ENCODE measurements at places on chromosomes 11 and 22.

- DNase-seq: no peak
Observed at GRCh38 chr11:3108183-3108721, 51.0 kb upstream of the CARS1 start.

- no peak for DNase-seq
Observed at GRCh38 chr22:39528080-39528661, 4.4 kb downstream of the RPS19BP1 start.

GRCh38 chr11:134657631-134658030 lies 245.6 kb upstream of the B3GAT1 start:
- no peak for DNase-seq

- DNase-seq: no peak
Observed at GRCh38 chr11:75339685-75340409, 11.6 kb downstream of the ARRB1 start.

DNA sequence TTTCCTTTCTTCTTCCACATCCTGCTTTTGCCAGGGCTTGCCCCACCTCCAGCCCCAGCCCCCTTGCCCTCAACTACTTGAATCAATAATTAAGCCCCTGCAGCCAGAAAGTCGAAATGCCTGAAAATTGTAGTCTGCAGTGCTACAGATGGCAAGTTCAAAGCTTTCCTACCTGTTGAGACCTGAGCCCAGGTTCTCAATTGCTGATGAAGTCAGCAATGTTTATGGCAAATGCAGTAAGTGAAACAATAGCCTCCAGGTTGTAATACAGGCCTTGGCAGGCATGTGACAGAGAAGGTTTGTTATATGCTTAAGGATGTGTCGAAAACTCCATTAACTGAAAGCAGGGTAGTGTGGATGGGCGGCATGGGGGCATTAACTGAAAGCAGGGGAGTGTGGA lies 181.1 kb upstream of the SESN3 start:
- DNase-seq: no peak

DNA sequence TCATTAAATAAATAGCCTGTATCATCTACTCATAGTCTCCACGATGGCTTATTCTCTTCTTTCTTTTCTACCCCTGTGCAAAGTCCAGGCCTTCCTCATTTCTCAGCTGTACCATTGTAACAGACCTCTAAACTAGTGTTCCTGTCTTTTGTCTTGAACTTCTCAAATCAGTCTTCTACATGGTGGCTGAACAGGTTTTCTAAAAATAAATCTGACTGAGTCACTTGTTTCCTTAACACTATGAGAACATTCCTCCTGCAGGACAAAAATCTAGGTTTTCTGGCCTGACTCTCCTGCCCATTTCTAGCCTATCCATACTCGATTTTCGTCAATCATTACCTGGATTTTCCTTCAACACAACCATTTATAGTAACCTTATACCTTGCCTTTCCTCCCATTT lies 1080.8 kb upstream of the TENM4 start:
- no peak for DNase-seq

Data from effector memory CD8-positive, alpha-beta T cell (primary cell).